ENCODE measurements at places on chromosomes 12 and 14.

DNA sequence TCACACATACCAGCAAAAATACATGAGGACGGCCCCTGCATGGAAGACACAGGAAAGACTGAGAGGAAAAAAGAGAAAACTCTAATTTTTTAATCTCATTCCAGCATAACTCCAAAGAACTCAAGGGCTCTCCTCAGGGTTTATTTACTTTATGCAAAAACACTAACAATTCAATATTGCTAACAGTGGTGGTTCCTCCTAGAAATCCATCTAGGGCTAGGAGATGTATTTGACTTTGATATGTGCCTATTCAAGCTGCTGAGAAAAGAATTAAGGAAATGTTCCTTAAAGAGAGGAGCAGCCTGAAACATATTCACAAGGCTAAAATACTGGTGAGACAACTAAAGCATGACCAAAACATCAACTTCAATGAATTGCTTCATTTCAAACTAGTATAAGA is 57.0 kb downstream of the SLC25A21 start:
- no peak for DNase-seq

- DNase-seq = peak; percentile 87
These were observed 122.4 kb downstream of the TSPAN9 start for GRCh38 chr12:3199551-3200031.

GRCh38 chr14:72553161-72553560 is 340.7 kb downstream of the DPF3 start:
- no peak for DNase-seq

DNA sequence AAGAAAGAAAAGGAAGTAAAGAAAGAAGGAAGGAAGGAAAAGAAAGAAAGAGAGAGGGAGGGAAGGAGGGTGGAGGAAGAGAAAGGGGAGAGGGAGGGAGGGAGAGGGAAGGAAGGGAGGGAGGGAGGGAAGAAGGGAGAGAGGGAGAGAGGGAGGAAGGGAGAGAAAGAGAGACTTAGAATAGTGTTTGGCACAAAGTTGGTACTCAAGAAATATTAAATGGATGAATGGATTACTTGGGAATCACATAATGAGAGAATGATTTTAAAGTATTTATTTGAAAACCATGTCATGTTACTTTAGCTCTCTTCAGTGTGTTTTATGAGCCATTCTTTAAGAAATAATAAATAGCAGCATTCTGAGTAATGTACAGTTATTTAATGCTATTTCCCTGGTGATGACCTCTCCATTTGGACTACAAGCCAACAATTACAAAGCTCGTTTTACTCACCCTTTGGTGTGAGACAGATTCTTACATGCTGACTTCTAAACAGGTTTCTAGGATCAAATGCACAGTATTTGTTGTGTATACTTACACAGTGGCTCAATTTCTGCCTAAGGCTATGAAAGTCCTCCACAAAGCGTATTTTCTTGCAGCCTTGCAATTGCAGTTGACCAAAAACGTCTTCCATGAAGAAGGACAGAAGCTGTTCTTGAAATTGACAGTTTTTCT is 861 bp downstream of the IL26 start:
- no peak for DNase-seq

- no peak for DNase-seq
These were observed 13.7 kb upstream of the OR10AD1 start for GRCh38 chr12:48216785-48217184.
